ENCODE measurements at places on chromosomes 2 and 18.
A peak's percentile ranks its signal among the peaks of the same experiment; 100 is the strongest.

GRCh38 chr2:239211396-239212094 lies 189.3 kb downstream of the HDAC4 start:
- DNase-seq = no peak

DNA sequence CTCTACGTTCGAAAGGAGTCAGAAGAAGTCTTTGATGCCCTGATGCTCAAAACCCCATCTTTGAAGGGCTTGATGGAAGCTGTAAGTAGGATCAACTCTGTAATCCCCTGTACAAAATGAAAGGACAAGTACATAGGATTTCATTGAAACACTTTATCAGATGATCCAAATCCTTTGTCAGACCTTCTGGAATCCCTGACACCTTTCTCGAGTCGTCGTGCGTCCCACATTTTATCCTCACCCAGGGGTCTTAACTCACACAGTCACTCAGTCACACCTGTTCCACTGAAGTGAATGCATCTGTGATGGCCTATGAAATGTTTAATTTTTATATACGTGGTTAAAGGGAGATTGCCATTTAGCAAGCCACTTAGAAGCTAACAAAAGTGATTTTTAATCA lies 44.8 kb downstream of the GRHL1 start:
- DNase-seq = no peak

DNA sequence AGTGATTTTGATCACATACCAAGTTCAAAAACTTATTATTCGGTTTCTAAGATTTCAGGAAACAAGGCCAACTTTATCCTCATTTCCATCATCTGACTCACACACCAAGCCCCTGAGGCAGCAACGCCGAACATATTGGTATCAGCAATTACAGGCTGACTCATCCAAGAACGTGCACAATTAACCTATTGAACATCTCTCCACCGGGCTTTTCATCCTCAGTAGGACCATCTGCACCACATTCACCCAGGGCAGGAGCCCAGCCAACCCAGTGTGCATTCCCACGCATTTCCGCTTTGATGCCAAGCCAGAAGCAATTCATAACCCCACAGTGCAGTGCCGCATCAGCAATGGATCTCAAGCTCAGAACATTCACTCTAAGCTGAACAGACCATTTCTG lies 52.9 kb downstream of the SCG2 start:
- DNase-seq = no peak

- DNase-seq = no peak
Observed at GRCh38 chr2:74862020-74862964, 28.4 kb downstream of the HK2 start.

DNA sequence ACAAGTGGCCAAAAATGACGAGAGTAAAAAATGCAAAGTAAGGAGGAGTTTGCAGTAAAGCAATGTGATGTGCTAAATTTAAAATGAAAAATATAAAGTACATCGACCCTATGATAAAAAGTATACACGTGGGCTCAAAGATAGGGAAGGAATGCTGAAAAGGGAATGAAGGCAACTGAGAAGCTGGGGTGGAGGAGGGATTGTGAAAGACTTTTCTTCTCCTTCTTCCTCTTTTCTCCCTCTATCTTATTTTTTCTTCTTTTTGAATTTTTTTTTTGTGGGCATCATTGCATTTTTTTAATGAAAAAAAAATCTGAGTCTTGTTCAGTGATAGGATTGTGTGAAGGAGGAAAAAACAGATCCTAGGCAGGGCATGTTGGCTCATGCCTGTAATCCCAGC lies 57.6 kb upstream of the STK17B start:
- peak; percentile 31 for DNase-seq

GRCh38 chr2:216117561-216118340 lies 8.6 kb downstream of the XRCC5 start:
- no peak for DNase-seq

Measured in AML-193 (cell line).